ENCODE measurements at places on chromosomes 2 and 18. TPM values are rescaled to one million over a fixed set of nuclear protein-coding genes. Genes with fewer than 3 reads are reported as not detected.

DNA sequence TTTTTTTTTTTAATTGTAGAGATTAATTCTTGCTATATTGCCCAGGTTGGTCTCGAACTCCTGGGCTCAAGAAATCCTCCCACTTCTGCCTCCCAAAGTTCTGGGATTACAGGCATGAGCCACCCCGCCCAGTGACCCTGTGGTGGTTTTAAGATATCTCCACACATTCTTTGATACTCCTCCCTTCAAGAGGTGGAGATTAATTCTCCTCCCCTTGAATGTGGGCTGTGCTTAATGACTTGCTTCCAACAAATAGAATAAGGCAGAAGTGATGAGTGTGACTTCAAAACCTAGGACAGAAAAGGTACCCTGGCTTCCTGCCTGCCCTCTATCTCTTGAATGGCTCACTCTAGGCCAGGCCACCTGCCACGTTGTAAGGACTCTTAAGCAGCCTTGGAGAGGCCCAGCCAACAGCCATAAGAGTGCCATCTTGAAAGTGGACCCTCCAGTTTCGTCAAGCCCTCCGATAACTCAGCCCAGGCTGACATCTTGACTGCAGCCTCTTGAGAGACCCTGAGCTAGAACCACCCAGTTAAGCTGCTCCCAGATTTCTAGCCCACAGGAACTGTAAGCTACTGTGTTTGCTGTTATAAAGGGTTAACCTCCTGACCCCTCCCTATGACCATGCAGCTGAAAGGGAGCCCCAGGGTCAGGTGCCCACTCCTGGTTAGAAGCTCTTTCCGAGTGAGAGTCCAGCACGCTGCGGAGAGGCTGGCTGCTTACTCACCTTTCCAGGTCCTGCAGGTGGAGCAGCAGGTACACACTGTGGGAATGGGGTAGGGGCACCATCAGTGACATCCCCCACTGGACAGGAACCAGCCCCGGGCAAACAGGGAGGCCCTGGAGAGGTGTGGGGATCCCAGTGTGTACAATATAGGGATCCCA is 27.6 kb downstream of the MRPL35 start:
- no peak for DNase-seq

ZNF396 gene
- 1.0 TPM for total RNA-seq

CXCR1 gene
- 0.97 TPM for total RNA-seq

- DNase-seq, result no peak
Observed at GRCh38 chr2:24513281-24514071, 22.4 kb downstream of the NCOA1 start.

DNA sequence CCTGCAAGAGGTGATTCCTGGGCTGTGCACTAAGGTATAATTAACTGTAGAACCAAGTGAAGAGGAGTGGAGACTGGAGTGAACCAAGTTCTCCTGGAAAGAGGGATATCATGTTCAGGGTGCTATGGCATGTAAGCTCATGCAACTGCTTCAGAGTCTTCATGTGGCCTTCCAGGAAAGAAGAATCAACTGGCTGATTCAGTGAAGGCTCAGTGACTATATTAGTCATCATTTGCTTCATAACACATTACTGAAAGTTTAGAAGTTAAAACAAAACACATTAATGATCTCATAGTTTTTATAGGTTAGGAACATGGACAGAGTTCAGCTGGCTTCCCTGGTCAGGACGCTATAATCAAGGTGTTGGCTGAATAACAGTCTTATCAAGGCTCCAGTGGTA is 1200.8 kb upstream of the GYPC start:
- DNase-seq, result no peak

DLX2 gene
- not detected for total RNA-seq

GRCh38 chr2:106899786-106900530 is 14.0 kb upstream of the ST6GAL2 start:
- no peak for DNase-seq

RPL37A gene
- total RNA-seq, result 1,963 TPM

GRCh38 chr2:222506230-222506935 is 82.0 kb downstream of the SGPP2 start:
- no peak for DNase-seq

DNA sequence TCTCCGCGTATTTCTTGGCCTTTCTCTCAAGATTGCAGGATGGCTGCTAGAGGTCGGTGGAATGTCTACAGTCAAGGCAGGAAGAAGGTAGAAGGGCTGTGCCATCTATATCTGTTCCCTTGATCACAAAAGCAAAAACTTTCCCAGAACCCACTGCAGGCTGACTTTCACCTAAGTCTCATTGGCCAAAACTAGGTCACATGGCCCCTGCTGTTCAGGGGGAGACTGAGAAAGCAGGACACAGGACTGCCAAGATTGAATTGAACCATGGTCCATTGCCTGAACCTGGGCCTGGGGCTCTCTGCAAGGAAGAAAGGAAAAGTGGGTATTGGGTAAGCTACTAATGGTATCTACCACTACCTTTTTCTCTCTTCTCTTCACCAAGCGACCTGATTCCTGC is 9.7 kb upstream of the GRP start:
- no peak for DNase-seq

DNA sequence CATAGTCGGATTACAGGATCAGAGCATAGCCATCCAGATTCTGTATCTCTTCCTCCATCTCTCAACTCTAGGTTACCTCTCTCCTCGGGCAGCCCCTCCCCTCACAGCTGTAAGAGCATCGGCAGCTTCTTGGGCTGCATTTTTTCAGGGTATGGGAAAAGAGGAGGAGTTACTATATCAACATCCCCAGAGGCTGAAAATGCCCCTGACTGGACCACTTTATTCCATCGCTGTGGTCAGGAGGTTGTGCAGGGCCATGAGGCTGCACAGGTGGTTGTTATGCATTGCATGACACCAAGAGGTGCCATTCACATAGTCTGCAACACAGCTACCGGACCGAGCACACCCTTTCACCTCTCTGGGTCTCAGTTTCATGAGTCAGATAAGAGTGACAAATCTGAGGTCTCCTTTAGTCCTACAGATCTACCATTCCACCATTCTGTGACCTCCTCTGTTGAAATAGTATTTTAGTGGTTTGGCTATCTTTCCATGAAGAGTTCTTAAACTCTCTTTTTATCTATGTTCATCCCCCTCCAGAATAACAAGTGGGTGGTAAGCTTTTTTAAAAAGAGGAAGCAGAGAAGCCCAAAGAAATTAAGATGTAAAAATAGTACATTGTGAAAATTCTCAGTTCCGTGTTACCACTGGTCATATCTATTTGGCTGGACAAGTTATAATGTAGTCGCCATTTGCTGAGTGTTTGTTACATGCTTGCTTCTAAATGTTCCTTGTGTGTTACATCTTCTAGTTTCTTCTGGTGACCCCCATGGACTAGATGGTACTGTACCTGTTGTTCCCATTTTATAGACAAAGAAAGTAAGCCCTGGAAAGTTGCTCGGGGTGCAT is 56.6 kb upstream of the SLC1A4 start:
- DNase-seq, result no peak

APCDD1 gene
- total RNA-seq, result 55.1 TPM

DNA sequence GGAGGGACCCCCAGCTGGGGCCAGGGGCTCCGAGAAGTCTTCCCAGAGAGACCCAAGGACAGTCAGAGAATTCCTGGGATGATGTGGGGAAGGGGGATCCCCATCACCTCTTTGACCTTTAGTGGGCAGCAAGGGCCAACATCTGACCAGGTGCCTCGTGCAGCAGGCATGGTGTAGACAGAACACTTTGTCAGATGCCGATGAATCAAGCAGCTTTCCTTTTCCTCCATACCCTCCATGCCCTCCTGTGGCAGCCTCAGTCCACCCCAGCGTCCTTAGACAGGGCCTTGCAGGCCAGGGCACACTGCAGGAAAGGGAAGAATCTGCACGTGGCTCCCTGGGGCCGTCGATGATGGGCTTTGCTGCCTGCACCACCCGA is 26.3 kb downstream of the GPR55 start:
- no peak for DNase-seq

ALPG gene
- not detected for total RNA-seq

DNA sequence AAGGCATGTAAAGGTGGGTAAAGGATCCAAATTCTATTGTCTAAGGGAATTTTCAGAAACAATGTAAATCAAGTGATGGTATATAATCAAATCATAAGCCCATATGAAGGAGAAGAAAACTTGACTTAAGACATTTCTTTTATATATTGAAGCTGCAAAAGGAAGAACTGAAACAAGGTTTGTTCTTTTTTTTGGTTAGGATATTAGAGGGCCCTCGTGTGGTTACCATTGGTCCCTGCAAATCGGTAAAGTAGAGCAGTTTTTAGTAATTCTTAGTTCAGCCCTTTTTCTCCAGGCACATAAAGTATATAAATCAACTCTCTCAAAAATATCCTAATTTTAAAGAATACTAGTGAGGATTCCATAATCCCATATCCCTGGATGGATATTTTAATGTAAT is 105.6 kb upstream of the STK17B start:
- no peak for DNase-seq

MYO1B gene
- total RNA-seq, result 18.6 TPM

WDR43 gene
- 17.9 TPM for total RNA-seq

DNA sequence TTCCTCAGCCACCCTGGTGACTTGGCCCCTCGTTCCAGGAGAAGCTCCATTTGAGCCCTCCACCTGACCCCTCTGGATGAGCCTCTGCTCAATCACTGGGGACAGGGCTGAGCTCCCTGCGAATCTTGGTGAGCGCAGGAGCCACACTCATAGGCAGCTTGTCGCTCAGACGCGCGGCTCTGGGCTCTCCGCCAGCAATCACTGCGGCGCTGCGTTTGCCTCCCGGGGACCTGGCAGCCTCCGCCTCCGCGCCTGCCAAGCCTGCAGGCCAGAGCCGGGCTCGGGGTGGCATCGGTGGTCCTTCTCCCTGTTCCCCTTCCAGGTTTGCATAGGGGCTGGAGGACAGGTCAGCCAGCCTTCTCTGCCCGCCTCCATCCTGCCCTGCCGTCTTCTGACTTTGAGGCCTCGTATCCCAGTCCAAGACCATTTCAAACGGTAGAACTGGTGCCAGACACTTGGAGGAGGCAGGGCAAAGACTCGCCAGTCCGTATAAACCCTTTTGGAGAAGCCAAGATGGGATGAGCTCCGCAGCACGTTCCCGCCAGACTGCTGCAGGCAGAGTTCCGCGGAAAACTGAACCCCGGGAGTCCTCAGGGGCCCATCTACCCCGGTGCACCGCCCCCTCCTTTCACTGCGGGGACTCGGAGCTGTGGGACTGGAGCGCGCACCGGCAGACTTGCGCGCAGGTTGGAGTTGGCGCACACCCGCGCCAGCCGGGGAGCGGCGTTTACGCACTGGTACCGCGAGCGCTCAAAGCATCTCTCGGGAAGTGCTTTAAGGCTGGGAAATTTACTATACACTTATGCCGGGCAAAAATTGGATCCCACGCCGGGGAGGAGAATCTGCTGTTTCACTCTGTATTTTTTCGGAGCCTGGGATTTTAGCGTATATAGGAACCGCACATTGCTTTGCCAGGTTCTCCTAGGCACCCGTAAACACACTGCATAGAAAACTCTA is 1.1 kb upstream of the TACR1 start:
- peak; percentile 68 for DNase-seq

DNA sequence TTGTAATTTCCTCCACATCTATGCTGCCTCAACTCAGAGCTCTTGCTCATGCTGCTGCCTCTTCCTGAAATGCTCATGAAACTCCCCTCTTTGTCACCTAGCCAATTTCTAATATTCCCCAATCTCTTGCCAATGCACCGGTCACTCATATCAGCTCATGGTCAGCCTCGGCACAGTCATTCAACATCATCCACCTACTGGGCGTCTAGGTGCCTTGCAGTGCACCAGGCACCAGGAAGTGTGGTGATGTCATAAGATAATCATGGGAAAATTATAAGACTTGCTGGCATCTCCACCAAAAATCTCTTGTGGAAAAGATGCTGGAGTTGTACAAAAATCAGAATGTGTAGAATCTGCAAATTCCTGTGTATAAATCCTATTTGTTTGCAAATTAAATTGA is 52.6 kb upstream of the RAB27B start:
- no peak for DNase-seq

GRCh38 chr2:71962911-71963694 is 184.6 kb downstream of the CYP26B1 start:
- no peak for DNase-seq

MC4R gene
- not detected for total RNA-seq

POTEI gene
- not detected for total RNA-seq

- peak; percentile 51 for DNase-seq
Observed at GRCh38 chr2:8238521-8239230, 443.2 kb upstream of the ID2 start.

GRCh38 chr2:213125646-213126347 is 25.6 kb downstream of the IKZF2 start:
- no peak for DNase-seq

KYNU gene
- total RNA-seq, result 2.1 TPM

- DNase-seq, result no peak
Observed at GRCh38 chr2:5782103-5782502, 89.9 kb downstream of the SOX11 start.

DNA sequence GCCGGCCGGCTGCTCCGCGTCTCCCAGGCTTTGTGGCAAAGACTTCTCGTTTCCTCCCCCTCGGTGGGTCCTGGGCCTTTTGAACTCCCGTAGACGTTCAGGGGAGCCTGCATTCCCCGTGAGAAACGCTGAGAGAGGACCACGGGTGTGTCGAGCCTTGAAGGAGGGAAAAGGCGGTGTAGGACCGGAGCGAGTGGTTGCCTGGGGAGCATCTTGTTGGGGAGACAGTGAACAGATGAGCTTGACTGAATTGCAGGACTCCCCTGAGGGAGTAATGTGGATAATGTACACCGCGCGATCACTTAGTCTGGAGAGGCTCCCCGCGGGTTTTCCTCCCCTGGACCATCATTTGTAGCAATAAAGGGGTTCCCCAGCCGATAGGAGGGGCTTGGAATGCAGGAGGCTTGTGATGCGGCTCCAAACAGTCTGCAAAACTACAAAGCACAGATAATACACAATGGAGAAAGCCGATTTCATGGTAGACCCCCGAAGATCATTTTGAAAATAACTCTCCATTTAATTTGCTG is 769 bp downstream of the ALMS1 start:
- DNase-seq, result no peak

- DNase-seq, result no peak
Observed at GRCh38 chr2:193482557-193482956, 1287.8 kb upstream of the TMEFF2 start.

DNA sequence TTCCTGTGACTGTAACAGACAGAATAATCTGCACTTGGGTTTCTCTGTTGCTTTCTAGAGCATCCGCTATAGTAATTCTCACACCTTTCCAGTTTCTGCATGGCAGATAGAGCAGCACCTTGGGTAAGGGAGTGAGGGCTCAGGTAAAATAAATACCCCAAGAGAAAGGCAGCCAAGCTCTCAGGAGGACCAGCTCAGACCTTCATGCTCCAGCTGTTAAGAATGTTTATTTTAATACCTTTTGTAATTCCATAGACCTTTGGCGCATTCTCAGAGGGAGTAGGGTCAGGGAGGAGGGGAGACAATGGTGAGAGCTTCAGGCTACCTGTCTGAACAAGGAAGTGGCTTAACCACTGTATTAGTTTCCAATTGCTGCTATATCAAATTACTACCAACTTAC is 16.2 kb upstream of the TMEM178A start:
- DNase-seq, result no peak

GRCh38 chr2:70090706-70091334 is 3.5 kb downstream of the PCBP1 start:
- DNase-seq, result no peak

DSC1 gene
- total RNA-seq, result 32.9 TPM

DNA sequence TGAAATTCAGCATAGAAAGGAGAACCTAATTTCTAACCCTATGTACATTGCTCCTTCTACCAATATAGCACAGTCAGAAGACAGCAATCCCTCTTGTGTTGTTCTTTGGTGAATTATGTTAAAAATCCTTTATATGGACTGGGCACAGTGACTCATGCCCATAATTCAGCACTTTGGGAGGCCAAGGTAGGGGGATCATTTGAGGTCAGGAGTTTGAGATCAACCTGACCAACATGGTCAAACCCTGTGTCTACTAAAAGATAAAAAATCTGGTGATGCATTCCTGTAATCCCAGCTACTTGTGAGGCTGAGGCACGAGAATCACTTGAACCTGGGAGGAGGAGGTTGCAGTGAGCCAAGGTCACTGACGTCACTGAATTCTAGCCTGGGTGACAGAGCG is 195.6 kb downstream of the TMX3 start:
- no peak for DNase-seq

All from left cardiac atrium (tissue), 4 donors.